Hepatocyte (in vitro differentiated cells): ENCODE measurements at places on chromosomes 11 and 22. TPM values are rescaled to one million over a fixed set of nuclear protein-coding genes. Genes with fewer than 3 reads are reported as not detected.

Gene RNASEH2C
- total RNA-seq = 26.4 and 44.4 TPM in 2 replicates

Gene OR2D2
- 0.24 and 0.30 TPM in 2 replicates for total RNA-seq

Gene BTBD18
- not detected in 2 replicates for total RNA-seq

Gene ALDH3B1
- total RNA-seq = 11.7 and 15.4 TPM in 2 replicates

Gene LDHA
- 380 and 421 TPM in 2 replicates for total RNA-seq

Gene BRSK2
- 4.7 and 6.8 TPM in 2 replicates for total RNA-seq

Gene FGF4
- total RNA-seq = not detected in 2 replicates

Gene OR9I1
- not detected in 2 replicates for total RNA-seq

Gene OR4C15
- total RNA-seq = not detected in 2 replicates

Gene MLC1
- total RNA-seq = 3.7 and 8.2 TPM in 2 replicates

Gene NNMT
- total RNA-seq = 115 and 150 TPM in 2 replicates
